AG10803 (cell line): ENCODE measurements at places on chromosomes 2 and 18.
A peak's percentile ranks its signal among the peaks of the same experiment; 100 is the strongest.

GRCh38 chr18:64713284-64713683 is 564.4 kb upstream of the LINC00305 start:
- no peak for DNase-seq

DNA sequence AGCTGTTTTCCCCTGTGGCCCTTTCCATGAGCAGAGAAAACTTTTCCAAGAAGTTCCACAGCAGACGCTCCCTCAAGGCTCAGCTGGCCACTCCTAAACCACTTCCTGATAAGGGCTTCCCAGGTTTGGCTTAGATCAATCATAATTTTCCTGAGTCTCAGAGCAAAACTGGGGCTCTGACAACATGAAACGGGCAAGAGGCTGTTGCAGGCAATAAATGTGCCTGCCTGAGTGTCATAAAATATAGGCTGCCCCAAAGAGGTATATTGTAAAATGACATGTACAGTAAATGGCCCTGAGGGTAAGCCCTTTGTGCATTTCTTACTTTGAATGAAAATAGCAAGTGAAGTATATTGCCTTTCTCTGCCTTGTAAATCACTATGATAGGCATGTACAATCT is 105.6 kb upstream of the UXS1 start:
- DNase-seq: no peak

DNA sequence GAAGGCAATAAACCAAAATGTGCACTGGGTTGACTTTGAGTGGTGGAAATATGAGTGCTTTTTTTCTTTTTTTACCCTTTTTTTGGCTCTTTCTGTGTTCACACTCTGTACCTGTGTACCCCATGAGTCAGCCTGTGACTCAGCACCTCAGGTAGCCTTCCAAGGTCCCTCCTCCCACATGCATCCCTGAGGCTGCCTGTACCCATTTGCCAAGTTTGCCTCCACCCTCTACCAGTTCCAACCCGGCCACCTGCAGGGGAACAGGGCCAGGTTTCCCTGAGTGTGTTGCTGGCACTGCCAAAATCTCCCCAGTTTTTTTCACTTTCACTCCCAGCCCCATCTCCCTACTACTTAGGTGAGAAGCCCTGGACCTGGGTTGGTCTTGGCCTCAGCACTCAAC is 14.0 kb downstream of the CXCR1 start:
- DNase-seq: no peak

GRCh38 chr2:215826376-215826775 is 187.0 kb downstream of the MREG start:
- DNase-seq: no peak

DNA sequence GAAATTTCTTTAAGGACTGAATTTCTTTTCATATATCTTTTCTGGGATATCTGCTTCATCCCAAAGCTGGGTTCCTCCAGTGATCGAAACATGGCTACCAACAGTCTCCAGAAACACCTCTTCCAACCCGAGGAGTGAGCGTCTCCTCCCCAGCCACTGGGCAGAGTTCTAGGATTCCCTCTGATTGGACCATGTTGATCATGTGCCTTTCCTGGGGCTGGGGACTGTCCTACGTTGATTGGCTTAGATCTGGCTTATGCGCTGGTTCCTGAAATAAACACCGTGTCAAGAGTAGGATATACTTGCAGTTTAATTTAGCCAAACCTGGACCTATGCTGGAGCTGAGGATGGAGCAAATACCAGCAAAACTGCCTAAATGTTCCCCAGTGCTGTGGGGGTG is 55.5 kb upstream of the SLC16A14 start:
- no peak for DNase-seq

GRCh38 chr18:70693246-70693645 is 404.4 kb downstream of the SOCS6 start:
- DNase-seq: no peak

DNA sequence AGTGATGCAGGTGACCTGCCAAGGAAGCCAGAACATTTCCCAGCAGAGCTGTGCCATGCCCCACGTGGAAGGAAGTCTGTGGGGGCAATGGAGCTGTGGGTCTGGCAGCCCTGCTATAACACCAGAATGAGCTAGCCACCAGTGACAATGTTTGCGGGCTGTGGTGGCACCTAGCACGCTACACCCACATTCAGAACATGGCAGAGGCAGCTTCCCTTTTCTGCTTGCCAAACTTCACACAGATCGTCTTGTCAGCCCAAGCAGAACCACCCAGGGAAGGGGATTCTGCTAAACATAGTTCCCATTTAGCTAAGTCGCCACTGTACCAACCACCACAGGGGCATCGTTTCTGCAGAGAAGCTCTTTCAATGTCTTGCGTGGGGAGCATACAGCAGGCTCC is 27.0 kb upstream of the CCDC93 start:
- no peak for DNase-seq

GRCh38 chr2:218780851-218781690 is 876 bp upstream of the CYP27A1 start:
- DNase-seq: no peak

DNA sequence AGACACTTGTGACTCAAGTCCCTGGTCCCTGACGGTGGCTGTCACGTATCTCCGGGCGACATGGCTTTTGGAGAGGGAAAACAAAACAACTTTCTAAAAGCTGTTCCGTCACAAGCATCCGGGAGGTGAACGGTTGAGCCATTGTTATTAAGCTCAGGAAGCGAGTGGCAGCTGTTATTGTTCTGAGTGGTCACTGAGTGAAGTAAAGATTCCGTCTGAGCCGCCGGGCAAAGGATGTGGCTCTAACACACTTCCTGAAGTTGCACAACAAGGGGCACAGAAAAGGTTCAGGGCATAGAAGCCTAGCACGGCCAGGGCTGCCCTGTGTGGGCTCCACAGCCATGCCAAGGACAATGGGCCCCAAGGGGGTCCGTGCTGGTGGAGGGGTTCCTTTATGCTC is 24.3 kb downstream of the INPP5D start:
- no peak for DNase-seq

GRCh38 chr2:239462671-239463506 is 62.1 kb upstream of the HDAC4 start:
- no peak for DNase-seq

DNA sequence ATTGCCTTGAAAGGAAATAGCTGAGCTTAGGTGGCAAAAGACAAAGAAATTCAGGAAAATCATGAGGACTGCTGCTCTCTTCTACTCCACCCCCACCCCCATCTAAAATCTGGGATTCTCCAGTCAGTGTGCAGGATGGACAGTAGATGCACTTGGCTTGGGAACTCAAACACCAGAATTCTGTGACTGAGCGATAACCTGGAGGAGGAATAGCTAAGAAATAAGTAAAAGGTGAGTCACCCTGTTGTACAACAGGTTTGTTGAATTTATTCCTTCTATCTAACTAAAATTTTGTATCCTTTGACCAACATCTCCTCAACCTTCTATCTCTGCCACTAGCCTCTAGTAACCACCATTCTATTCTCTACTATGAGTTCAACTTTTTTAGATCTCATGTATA is 1029.9 kb upstream of the ACVR2A start:
- DNase-seq: no peak

DNA sequence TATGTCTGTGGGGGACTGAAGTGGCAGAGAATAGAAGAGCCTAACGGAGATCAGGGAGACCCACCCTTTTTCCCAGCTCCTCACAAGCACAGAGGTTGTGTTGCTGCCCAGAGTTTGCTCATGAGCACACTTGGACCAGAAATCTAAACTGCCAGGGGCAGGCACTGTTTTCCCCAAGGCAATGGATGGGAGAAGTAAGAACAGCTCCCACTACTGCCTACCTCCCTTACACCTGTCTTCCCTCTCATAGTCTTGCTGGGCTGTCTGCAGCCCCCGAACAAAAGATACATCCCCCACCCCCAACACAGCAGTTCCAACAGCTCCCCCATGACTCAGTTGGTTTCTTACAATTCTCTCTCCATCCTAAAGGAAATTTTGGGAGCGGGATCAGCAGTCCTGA is 48.1 kb upstream of the CD226 start:
- no peak for DNase-seq

- DNase-seq: no peak
Observed at GRCh38 chr2:110871637-110872036, 139.3 kb downstream of the ACOXL start.

- DNase-seq: no peak
Observed at GRCh38 chr18:79355433-79356335, 40.0 kb upstream of the NFATC1 start.

GRCh38 chr2:241252778-241253475 is 62.5 kb downstream of the HDLBP start:
- no peak for DNase-seq

DNA sequence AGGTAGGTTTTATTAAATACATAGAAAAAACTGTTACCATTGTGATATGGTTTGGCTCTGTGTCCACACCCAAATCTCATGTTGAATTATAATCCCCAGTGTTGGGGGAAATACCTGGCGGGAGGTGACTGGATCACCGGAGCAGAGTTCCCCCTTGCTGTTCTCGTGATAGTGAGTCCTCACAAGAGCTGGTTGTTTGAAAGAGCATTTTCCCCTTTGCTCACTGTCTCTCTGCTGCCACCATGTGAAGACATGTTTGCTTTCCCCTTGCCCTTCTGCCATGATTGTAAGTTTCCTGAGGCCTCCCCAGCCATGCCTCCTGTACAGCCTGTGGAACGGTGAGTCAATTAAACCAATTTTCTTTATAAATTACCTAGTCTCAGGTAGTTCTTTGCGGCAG is 352.7 kb upstream of the SLC39A10 start:
- peak; percentile 6 for DNase-seq

- peak; percentile 56 for DNase-seq
Observed at GRCh38 chr2:197179744-197180498, 130.7 kb downstream of the ANKRD44 start.

- DNase-seq: no peak
Observed at GRCh38 chr2:98569197-98569793, 39.0 kb downstream of the COA5 start.

DNA sequence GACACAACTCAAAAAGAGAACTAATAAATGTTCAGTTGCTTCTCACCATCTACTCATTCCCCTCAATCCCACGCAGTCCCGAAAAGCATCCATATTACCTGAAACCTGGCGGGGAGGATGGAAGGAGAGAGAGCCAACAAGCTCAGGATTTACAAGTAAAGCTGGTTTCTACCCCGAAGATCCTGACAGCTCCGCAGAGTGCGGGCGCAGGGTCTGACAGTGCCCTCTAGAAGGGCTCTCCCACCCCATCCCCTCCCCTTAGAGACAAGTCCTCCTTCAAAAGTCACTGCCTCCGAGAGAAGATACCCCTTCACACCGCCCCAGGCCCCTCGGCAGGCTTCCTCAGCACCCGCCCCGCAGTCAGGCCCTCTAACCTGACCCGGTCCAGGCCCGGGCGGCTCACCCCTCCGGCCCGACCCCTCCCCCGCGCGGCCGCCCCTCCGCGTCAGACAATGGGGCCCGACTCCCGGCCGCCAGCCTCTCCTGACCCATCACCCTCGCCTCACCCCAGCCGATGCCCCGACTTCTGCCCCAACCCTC is 550 bp downstream of the RAB1A start:
- DNase-seq: peak; percentile 16
